Brain microvascular endothelial cell (primary cell): ENCODE measurements at places on chromosomes 7 and 10.

DNA sequence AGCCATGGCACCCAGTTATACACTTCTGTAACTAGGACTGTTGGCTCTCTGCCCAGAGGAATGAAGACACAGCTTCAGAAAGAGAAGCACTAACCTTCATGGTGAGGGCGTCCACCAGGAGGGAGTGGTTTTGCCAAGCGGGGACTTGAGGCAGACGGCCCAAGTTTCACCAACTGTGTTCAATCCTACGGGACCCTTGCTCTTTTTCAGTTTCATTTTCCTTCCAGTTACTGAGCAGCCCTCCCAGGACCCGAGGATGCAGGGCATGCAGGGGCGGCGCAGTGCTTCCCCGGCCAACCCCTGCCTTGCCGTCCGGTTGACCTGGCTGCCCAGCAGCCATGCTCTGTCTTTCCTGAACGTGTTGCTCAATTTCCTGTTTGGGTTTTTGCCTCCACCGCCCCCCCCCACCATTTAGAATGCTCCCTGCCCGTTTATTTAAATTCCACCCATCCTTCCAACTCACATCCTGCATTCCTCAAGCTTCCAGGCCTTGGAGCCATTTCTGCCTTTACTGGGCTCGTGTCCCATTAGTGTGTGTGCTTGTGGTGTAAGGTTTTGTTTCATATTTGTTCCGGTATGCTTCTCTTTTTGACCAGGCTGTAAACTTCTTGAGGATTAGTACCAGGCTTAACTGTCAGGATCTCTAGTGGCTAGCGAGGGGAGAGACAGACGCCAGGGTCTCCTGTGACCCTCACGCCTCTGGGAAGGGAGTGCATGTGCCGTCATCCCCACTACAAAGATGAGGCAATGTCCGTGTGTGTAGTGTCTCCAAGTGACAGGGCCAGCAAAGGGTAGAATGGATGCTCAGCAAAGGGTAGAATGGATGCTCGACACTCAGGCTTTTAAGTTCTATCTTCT is 31.6 kb downstream of the IL15RA start:
- peak; percentile 37 for DNase-seq

- DNase-seq, result peak; percentile 32
Measured at GRCh38 chr10:97888641-97889262, 39.1 kb downstream of the GOLGA7B start.

GRCh38 chr10:97129666-97130065 is 56.1 kb downstream of the SLIT1 start:
- no peak for DNase-seq

- DNase-seq, result peak; percentile 29
Measured at GRCh38 chr7:94529516-94529915, 19.9 kb downstream of the CASD1 start.

DNA sequence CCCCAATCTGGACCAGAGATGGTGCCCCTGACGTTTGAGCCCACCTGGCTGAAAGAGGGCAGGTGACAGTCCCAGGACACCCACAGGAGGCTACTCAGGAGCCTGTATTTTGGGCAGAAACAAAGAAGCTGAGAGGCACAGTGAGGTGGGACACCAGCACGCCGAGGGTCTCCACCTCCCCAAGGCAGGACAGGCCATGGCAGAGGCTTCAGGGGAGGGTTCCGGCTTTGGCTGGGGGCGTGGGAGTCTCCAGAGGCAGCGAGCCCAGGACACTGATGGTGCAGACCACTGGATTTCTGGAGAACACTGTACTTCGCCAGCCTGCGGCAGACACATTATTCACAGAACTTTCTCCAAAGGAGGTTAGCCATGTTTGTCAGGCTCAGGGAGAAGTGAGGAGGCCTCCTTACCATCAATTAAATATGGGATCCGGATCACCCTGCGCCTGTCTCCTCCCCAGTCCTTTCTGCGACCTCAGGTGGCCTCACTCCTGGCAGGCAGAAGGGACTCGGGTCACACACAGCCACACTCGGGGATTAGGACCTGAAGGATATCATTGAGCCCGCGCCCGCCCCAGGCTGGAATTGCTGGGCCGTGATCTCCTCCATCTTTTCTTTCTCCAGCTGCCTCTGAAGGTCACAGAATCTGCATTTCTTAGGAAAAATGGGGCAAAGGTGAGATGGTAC is 98.3 kb downstream of the MKI67 start:
- no peak for DNase-seq

DNA sequence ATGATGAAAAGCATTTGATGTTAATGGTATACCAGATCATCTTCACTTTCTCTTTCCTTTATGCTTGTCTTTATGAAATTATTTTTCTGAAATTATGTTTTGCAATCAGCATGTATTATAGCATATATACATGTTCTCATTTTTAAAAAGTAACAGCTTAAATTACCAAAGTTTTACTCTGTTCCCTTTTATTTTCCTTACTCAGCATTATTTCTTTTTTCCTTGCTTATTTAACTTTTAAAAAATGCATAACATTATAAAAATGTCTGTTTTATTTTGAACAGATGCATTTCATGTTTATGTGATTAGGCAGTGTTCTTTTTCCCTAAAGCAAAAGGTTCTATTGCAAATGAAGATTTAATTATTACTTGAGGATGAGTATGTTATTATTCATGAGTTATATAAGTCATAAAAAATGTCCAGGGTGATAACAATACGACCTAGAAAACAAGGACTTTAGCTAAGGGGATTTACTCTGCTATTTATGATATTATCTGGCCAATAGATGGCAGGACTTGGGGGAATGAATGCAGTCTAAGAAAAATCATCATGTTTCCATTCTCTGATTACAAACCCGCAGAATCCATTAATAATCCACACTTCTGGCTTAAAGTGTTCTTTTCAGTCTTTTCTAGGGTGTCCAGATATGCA is 38.5 kb downstream of the CABCOCO1 start:
- no peak for DNase-seq

- no peak for DNase-seq
Measured at GRCh38 chr7:149861728-149862045, 12.1 kb upstream of the ATP6V0E2 start.

DNA sequence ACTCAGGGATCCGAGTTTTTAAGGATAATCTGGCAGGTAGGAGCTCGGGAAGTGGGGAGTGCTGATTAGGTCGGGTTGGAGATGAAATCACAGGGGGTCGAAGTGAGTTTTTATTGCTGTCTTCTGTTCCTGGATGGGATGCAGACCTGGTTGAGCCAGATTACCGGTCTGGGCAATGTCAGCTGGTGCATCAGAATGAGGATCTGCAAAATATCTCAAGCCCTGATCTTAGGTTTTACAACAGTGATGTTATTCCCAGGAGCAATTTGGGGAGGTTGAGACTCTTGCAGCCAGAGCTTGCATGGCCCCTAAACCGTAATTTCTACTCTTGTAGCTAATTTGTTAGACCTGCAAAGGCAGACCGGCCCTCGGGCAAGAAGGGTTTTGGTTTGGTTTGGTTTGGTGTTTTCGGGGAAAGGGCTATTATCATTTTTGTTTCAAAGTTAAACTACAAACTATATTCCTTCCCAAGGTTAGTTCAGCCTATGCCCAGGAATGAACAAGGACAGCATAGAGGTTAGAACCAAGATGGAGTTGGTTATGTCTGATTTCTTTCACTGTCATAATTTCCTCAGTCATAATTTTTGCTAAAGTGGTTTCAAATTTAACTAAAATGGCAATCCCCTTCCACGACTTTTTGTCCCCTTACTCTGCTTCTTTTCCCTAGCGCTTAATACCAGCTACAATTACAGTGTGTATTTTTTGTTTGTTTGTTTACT is 20.6 kb upstream of the PIK3CG start:
- DNase-seq, result no peak

DNA sequence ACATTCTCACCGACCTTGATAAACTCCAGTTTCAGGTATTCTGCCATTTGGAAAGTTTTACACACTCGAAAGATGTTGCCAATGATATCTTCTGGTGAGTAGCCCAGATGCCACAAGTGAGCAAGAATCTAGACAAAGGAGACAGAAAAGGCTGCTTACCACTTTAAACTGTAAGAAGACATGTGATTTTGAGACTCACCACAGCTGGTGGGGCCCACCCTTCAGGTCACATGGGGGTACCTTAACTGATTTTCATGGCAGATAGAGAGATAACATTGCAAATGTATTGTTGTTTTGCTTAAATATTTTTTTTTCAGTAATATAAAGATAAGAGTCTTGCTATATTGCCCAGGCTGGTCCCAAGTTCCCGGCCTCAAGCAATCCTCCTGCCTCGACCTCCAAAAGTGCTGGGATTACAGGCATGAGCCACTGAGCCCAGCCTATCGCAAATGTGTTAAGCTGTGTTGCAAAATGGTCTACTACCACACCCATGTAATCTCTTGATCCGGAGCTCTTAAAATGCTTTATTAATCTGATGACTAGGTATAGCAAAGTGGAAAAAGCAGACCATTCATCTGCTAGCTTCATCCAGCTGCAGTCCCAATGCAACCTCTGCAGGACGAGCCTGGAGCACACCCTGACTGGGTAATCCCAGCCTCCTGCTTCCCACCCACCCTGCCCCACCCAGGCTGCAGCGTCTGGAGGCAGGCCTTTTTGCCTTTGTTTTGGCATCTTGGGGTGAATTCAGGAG is 18.5 kb downstream of the RFC2 start:
- no peak for DNase-seq

GRCh38 chr7:69295977-69296376 is 302.3 kb upstream of the AUTS2 start:
- no peak for DNase-seq

- no peak for DNase-seq
Measured at GRCh38 chr10:128077155-128077875, 48.9 kb downstream of the MKI67 start.

DNA sequence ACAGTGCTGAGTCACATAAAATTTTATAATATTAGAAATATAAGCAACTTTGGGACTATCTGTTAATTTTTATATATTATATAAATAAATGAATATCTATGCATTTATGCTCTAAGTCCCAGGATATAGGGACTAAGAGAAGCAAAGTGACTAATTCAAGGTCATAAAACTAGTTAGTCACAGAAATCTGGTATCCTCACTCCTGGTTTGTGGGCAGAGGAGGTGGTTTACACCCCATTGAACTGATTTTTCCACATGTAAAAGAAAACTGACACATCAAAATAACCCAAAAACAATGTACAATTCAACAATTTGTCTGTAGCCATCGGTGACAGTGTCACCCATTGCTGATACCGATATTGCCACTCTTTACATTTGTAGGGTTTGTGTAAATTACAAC is 3.0 kb downstream of the PCLO start:
- DNase-seq, result no peak

DNA sequence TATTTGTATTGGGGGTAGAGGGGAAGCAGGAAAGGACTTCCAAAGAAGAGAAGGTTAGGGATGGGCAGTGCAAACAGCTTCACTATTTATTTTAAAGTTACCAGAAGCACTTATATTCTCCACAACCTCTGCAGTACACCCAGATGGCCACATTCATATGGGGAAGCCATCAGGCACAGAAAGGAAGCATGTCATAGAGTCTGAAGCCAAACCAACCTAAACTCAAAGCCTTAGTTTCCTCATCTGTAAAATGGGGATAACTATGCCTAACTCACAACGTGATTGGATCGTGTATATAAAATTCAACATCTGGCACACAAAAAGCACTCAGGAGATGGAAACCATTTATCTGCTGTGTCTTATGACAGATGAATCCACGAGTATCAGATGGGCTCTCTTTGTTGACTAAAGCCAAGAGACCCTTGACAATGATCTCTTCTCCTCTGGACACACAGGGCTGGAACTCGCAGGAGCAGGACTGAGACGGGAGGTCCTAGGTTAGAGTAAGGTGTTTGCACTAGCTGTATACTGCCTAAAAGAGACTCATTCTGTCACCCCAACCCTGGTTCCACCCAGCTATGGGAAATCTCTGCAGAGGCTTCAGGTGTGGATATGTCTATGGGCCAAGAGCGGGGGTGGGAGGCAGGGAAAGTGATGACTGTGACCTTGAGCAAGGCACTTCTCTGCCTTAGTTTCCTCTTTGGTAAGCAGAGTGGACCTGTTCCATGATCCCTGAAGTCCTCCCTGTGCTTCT is 1.8 kb downstream of the KIAA1549 start:
- no peak for DNase-seq
